ENCODE measurements at places on chromosomes 7 and 10.

- DNase-seq, result no peak
These were observed 351.5 kb upstream of the AUTS2 start for GRCh38 chr7:69246758-69247157.

DNA sequence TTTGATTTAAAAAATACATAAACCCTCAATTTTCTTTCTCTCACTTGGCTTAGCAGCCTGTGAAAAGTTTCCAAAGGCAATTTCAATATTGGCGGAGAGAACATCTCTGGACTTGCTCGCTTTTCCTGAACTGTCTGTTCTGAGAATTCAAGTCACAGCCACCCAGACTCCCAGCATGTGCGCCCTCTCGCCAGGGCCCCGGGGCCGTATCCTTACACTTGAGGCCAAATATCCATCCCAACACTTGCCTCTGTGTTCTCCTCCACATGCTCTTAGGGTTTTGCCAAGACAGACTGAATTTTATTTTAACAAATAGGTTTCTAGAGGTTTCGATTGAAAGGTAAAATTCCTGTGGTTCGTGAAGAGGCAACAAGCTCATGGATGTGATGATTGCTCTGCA lies 111.5 kb upstream of the GPR26 start:
- DNase-seq, result no peak

- no peak for DNase-seq
These were observed 69.6 kb upstream of the VWC2 start for GRCh38 chr7:49703881-49704280.

- DNase-seq, result peak; percentile 14
These were observed 59.0 kb downstream of the PALD1 start for GRCh38 chr10:70537398-70538194.

- DNase-seq, result no peak
These were observed 116.7 kb downstream of the PLXDC2 start for GRCh38 chr10:19932806-19933371.

DNA sequence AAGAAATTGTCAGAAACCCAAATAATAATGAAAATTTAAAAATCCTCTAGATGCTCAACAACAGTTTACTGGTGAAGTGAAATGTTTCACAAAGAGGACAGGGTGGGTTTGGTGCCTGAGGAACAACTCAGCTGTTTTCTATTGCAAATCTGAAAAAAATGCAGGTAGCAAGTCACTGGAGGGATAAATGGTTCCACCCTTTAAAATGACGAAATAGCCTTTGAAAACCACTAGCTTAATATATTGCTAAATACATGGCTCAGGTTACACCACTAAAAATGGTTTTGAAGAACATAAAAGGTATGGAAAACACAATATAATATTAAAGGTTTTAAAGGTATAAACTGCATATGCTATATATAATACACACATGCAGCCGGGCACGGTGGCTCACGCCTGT lies 69.5 kb downstream of the LMBR1 start:
- DNase-seq, result no peak

GRCh38 chr10:26780793-26781601 lies 79.8 kb downstream of the ABI1 start:
- DNase-seq, result no peak

DNA sequence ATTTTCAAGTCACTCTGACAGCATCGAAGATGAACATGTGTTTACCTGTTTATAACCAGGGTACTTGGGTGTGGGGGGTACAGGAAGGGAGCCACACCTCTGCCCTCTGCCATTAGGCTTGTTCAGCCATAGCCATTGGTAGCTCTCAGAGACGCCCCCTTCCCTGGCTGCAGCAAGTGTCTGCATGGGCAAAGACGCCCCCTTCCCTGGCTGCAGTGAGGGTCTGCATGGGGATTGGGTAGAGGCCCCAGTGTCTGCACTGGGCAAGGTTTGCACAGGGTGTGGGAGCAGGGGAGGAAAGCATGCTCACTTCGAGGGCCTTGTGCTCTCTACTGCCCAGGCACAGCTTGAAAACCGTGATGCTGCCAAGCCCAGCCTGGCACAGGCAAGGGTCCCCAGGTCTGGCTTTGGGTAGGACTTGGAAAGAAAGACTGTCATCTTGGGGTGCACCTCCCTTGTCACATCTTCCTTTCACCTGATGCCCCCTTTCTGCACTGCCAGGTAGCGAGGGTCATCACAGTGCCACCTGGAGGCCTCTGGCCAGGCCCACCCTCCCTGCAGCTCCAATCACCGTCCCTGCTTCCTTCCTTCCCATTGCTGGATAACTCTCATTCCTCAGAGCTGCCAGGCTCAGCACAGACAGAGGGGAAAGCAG lies 3.7 kb downstream of the TMEM225B start:
- DNase-seq, result no peak

- DNase-seq, result no peak
These were observed 6.3 kb upstream of the C10orf95 start for GRCh38 chr10:102457591-102458150.

GRCh38 chr10:4748491-4749270 lies 77.3 kb upstream of the AKR1E2 start:
- no peak for DNase-seq

- DNase-seq, result peak; percentile 81
These were observed 154.3 kb downstream of the ZNF365 start for GRCh38 chr10:62528441-62528840.

DNA sequence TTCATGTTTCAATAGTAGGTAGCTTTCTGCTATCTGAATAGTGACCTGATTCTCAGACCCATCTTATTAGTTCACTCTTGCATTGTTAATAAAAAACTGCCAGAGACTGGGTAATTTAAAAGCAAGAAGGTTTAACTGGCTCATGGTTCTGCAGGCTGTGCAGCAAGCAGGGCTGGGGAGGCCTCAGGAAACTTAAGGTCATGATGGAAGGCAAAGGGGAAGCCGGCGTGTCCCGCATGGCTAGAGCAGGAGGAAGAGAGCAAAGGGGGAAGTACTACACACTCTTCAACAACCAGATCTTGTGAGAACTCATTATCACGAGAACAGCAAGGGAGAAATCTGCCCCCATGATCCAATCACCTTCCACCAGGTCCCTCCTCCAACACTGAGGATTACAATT lies 185.2 kb upstream of the PITRM1 start:
- no peak for DNase-seq

DNA sequence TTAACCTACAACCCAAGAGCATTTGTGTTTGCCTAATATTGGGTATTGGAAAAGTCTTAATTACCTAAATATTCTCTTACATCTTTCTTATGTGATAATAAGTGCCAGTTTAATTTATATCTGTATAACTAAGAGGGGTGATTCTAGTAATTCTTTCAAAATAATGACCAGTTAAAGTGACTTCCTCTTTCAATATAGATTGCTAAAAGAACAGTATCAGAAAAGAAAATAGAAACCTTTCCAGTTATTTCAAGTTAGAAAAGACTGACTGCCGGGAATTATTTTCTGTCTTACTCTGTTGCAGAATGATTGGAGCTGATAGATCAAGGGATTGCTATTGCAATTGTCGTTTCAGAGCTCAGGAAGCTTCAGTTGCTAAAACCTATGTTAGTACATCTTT lies 525.0 kb upstream of the SEMA3D start:
- no peak for DNase-seq

DNA sequence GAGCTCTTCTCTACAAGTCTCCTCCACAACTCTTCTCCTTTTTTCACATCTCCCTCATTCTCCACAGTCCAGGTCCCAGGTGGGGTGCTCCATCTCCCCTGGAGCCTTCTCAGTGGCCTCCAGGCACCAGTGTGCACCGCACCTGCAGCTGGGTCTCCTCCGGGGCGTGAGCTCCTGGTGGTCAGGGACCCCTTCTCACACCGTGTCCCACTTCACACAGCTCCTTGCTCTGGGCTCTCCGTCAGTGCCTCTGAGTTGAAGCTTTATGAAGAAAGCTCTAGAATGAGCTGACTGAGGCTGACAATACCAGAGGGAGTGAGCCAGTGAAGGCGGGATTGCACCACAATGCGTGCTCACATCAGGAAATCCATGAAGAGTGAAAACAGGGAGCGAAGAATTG lies 290.2 kb downstream of the DNAJB6 start:
- no peak for DNase-seq

DNA sequence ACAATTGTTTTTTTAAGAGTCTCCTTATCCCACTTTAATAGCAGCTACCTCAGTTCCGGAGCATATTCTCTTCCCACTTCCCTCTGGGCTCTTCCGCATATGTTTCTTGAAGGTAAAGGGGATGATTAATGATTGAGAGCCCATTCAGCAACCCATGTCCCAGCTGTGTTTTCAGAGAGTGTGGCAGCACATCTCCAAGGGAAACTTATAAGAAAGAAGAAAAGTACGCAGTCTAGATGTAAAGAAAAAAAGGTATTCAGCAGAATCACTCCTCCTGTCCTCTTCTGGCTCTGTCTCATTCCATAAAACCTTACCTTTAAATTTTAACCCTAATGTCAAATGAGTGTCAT lies 9.7 kb upstream of the ANKRD7 start:
- no peak for DNase-seq

- no peak for DNase-seq
These were observed 36.7 kb downstream of the IRF5 start for GRCh38 chr7:128974241-128974934.

GRCh38 chr7:20393021-20393610 lies 62.4 kb downstream of the ITGB8 start:
- DNase-seq, result no peak

DNA sequence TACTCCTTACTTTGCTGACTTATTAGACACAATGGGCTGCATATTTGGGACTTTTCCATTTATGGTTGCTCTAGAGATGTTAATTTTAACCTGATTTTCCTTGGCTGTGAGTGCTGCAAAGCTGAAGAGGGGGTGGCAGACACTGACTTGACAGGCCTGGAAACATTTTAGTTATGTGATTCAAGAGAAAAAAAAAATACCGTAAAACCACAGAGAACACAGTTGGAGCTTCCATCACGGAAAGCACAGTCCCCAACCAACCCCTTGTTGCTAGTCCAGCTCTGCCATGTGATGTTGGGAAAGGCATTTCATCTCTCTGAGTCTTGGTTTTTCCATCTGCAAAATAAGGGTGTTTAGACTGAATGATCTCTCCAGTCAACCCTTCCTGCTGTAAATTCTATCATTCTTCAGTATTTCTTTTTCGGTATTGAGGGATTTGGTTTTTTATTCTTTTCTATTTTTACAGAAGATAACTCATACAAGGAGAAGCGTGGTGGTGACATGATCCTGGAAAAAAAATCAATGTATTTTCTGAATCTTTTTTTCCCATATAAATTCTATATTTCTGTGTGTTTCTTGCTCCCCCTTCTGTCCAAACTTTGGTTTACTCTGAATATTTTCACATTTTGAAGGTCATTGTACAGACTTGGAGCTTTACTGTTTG lies 246.1 kb downstream of the REEP3 start:
- no peak for DNase-seq

DNA sequence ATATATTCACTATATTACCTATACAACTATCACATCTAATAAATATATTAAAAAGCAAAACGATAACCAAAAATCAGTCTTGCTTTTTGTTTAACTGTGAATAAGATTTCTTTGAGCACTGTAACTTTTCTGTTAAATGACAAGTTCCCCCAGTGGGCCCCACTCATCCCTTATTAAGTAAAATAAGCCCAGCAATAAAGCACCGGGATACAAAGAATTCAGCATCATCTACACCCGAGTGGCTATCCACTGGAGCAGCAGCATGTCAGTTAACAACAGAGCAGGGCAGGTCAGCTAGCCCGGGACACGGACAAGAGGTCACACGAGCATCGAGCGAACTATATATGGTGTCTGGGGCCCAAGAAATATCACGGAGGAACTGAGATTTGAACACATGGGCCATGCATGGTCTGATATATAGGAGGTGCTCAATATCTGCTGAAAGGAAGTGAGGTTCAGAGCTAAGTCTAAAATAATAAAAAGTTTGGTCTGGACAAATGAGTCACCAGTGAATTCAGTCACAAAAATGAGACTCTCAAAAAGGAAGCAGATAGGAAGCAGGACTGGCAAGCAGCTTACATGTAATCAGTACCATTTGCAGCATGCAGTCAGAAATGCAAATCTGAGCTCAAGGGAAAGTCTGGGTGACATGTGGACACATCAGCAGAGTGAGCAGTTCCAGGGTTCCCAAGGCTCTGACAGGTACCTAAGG lies 4.1 kb downstream of the ERCC6 start:
- peak; percentile 69 for DNase-seq

GRCh38 chr7:48285373-48285772 lies 114.1 kb downstream of the ABCA13 start:
- no peak for DNase-seq

DNA sequence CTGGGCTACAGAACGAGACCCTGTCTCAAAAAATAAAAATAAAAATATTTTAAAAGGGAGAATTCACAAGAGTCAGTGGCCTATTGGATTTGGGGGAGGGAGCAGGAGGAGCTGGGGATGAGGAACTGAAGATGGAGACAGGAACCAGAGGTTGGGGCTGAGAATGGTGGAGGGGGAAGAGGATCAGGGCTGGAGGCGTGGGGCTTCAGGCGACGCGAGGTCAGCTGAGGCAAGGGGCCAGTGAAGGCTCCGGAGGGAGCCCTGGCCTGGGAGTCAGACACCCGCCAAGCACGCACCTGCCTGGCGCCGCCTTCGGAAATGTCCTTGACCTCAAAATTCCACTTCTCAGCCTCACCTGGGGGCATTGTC lies 671 bp upstream of the CLEC2L start:
- no peak for DNase-seq

DNA sequence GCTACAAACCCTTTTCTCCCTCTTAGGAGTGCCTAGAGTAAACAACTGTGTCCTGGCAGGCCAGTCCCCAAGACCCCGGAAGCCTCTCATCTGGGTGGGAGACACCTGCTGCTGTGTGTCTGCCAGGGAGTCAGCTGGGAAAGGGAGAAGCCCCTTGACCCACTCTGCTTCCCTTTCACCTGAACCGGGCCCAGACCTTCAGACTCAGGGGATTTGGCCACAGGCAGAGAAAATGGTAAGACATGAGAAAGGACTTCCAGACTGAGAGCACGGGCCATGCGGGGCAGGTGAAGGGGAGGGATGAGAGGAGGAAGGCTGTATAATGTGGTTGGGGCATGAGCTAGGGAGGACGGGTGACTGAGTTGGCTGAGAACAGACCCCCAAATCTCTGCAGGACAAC lies 36.0 kb upstream of the NPFFR1 start:
- DNase-seq, result no peak

- DNase-seq, result no peak
These were observed 5.0 kb upstream of the SEC31B start for GRCh38 chr10:100524638-100525037.

DNA sequence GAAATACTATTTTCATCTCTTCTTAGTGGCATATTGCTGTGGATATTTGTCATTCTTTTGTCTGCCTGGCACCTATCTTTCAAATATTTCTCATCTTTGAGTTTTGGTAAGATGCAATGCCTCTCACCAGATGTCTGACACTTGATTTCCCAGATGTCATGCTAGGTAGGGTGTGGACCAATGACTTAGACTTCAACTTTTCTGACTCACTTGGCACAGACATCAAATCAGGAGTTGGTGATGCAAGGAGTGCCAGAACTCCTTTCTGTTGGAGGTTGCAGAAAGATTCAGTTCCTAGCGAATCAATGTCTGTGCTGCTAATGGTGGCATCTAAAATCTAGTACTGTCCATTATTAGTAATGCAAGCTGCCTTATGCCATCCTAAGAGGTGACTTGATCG lies 216.9 kb upstream of the FERD3L start:
- DNase-seq, result no peak

- no peak for DNase-seq
These were observed 16.1 kb downstream of the BUD23 start for GRCh38 chr7:73699370-73700068.

GRCh38 chr10:82245157-82245556 lies 370.2 kb downstream of the NRG3 start:
- DNase-seq, result no peak

- no peak for DNase-seq
These were observed 48.1 kb downstream of the PARD3 start for GRCh38 chr10:34766811-34767494.
